Hematopoietic multipotent progenitor cell treated with erythropoietin and hydrocortisone succinate and interleukin-3 and kit ligand, for 4 days (in vitro differentiated cells): ENCODE measurements at places on chromosomes 11 and 22.
A peak's percentile ranks its signal among the peaks of the same experiment; 100 is the strongest.

GRCh38 chr11:74462631-74463030 lies 4.7 kb downstream of the KCNE3 start:
- DNase-seq, result peak; percentile 44

DNA sequence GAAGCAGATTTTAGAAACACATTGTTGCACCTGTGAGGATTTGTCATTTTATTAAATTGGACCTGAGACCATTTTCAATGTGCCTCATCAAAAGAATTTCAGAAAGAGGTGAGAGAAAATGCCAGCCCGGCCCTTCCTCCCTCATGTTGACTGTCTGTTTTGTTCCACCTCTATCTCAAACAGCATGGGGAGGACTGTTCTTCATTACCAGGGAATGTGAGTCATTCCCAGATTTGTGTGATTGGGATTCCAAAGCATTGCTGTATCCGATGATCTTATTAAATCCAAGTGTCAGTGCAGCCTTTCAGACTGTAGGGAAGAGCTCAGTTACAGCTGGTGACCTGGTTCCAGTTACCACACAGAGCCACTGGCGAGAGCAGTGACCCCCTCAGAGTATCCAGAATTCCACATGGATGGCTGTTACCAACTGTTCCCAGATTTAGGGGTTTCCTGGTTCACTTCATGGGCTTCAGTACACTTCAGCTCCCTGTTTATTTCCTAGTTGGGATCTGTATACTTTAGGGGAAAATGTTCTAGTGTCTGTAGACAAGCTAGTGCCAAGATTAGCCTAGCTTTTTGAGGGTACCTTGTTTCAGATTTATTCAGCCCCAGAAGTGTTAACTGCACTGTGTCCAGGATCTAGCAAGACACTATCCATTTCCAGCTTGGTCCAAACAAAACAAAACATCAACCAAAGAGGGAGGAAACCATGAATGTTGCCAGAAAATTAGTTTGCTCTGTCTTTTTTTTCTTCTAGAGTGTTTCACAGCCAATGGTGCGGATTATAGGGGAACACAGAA lies 20.9 kb downstream of the KREMEN1 start:
- DNase-seq, result no peak

DNA sequence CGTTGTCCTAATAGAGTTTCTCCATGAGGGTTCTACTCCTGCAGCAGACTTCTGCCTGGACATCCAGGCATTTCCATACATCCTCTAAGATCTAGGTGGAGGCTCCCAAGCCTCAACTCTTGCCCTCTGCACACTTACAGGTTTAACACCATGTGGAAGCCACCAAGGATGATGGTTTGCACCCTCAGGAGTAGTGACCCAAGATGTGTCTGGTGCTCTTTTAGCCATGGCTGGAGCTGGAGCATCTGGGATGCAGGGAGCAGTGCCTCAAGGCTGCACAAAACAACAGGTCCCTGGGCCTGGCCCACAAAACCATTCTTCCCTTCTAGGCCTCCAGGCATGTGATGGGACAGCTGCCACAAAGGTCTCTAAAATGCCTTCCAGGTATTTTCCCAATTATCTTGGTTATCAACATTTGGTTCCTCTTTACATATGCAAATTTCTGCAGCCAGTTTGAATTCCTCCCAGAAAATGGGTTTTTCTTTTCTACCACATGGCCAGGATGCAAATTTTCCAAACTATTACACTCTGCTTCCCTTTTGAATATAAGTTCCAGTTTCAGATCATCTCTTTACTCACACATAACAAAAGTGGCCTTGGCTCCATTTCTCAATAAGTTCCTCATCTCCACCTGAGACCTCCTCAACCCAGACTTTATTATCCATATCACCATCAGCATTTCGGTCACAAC lies 69.5 kb upstream of the GNAZ start:
- DNase-seq, result no peak

GRCh38 chr11:6599881-6600390 lies 3.5 kb downstream of the RRP8 start:
- no peak for DNase-seq

DNA sequence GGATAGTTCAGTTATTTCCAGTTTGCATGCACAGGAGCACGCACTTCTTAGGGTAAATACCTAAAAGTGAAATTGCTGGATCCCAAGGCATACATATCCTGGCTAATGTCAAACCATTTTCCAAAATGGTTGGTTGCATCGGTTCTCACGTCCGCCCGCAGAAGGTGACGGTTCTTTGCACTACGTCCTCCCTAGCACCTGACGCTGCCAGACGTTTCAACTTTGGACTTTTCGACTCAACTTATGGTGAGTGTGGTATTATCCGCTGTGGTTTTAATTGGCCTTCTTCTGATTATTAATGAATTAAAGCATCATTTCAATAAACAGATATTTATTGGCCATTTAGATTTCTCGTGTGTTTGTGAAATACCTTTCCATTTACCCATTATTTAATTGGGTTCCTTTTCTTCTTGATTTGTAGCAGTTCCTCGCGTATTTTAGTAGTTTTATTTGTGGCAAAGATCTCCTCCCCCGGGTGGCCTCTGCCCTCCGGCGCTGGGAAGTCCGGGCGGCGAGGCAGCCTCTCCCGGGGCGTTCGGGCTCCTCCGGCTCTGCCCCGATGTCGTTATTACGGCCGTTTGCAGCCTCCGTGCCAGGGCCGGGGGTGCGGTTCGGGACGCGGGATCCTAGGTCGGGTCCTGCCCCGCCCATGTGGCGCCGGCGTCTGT lies at the start of gene JHY:
Gene JHY (plus strand): TSS at position 571 of the 668 bp plus-strand sequence. CDS start 3,091 bp downstream, outside the sequence.
- peak; percentile 67 for DNase-seq

DNA sequence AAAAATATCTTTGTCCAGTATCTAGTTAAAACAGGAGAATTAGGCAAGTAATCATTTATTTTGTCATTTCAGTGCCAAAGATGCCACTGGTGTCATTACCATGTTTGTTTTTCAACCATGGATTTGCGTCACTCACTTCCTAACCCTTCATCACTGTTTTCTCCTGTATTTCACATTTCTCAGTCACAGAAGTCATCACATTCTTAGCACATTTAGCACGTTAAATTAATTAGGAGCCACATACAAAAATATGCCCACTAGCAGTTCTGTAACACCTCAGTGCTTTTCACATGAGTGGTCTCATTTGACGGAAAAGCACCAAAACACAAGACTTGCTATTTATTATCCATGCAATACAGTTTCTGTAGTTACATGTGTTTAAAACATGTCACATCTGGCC lies 546.0 kb downstream of the METTL15 start:
- no peak for DNase-seq

- DNase-seq, result no peak
Observed at GRCh38 chr11:26070714-26071380, 261.1 kb upstream of the ANO3 start.

DNA sequence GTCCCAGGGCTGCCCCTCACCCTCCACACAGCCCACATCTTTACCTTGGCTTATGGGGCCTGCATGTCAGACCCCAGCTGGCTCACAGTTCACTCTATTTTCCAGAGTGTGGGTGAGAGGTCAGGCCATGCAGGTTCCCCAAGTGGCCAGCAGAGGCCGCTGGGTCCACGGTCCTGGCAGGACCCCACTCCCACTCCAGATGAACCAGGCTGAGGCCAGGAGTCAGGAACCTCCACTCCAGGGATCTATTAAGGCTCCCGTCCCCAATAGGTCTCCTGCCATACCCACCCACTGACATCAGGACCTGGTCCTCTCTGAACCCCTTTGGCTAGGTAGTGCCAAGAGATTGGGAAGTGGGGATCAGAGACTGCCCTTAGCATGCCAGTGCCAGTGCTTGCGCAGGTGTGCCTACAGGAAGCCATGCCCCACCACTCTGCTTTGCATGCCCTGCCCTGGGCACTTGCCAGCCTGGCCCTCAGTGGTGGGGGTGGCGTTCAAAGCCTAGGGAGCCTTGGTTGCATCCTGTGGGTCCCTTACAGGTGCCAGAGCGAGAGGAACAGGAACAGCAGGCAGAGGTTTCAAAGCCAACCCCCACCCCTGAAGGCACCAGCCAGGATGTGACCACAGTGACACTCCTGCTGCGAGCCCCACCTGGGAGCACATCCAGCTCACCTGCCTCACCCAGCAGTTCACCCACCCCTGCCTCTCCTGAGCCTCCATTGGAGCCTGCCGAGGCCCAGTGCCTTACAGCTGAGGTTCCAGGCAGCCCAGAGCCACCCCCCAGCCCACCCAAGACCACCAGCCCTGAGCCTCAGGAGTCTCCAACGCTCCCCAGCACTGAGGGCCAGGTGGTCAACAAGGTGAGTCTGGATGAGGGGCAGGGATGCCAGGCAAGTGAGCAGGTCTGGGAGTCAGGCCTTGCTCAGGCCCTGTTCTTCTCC lies 8.3 kb downstream of the SMTN start:
- peak; percentile 64 for DNase-seq

DNA sequence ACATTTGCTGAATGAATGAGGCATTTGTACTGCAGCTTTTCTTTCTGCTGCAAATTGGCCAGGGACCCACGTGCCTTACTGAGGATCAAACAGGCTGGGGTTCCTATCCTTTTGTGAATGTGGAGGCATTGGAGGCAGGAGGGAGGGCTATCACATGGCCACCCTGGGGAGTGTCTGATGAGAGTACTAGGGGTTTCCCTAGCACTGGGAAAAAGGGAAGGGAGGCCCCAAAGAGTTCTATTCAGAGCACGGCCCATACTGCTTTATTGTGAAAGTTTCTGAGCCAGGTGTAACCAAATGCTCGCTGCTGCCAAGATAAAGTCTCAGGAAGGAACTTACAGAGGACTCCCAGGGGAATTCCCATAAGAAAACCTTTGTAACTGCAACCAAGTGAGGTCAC lies 78.4 kb upstream of the ANO1 start:
- no peak for DNase-seq

DNA sequence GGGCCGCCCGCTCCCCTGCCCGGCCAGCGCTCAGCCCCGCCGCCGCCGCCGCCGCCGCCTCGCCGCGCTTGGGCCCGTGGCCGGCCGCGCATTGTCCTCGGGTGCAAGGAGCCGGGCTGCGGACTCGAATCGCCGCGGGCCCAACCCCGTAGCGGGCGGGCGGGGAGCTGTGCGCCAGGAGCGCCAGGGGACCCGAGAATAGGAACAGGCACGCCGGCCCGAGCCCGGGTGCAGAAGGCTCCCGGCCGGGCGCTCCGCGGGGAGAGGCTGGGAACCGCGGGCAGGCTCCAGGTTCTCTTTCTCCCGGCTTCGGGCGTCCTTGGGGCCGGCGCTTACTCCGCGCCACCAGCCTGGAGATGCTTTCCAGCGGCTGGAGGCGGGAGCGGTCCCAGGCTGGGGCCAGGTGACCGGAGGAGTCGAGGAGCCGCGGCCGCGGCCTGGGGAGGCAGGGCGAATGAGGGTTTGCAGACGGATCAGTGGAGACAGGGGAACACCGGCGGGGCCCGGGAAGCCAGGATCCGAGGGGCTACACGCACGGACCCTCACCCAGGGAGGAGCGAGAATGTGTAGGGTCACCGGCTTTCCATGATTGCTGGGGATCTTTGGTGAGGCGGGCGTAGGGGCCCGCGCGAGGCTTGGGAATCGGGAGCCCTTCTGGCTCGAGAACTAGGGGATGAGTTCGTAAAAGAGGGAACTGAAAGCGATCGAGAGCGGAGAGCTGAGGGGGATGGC lies 726 bp downstream of the PKNOX2 start:
- peak; percentile 8 for DNase-seq

- DNase-seq, result no peak
Observed at GRCh38 chr11:29844701-29845379, 172.0 kb downstream of the KCNA4 start.

DNA sequence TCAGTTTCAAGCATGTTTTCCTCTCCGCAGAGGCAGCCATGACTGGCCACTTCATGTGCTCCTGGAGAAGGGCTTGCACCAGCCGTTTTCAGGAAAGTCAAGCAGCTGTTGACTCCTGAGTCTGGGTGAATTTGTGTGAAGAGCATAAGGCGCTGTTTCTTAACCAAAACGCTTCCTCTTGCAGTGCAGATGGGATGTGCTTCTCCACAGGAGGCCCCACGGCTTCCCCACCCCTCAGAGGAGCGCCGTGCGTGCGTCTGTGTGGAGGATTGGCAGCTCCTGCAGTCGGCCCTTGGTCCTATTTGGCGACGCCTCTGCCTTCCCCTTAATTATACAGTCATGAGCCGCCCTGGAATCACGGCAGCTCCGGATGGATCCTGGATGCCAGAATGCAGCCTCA lies 54.1 kb upstream of the B3GAT1 start:
- no peak for DNase-seq

DNA sequence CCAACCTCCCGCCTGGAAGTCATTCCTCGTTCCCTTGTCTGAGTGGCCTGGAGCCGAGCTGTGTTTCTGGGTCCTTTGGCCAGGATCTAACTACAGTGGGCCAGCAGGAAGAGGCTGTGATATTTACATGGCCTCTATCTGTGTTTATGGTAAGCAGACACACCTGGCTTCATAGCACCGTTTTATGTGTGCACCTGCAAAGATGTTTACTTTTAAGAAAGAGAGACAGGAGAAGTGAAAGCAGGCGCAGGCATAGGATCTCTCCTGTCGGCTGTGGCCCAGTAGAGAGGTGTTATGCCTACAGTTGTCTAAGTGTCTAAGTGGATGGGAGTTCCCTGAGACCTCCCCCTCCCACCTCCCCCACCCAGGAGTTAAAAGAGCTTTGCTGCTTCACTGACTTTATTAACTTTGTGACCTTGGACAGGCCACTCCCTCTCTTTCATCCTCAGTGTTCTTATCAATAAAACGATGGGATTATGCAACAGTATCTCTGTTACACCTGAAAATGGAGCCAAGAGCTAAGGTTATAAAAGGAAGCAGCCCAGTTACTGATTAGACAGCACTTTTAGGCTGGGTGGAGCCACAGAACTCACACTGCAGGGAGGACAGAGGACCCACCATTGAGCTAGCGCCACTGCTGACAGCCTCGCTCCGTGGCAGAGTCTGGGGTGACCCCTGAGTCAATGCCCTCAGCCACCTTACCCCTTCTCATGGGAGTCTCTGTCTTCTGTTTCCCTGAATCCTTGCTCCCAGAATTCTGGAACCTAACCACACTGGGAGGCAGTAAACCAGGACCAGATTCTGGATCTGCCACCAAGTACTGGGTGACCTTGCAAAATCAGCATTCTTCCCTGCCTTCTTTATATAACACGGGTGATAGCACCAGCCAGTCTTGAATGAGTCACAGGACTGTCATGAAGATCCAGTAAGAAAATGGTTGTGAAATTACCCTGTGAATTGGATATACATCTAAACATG lies 22.0 kb downstream of the ST14 start:
- no peak for DNase-seq

GRCh38 chr11:80517701-80518100 lies 1076.9 kb upstream of the TENM4 start:
- no peak for DNase-seq

DNA sequence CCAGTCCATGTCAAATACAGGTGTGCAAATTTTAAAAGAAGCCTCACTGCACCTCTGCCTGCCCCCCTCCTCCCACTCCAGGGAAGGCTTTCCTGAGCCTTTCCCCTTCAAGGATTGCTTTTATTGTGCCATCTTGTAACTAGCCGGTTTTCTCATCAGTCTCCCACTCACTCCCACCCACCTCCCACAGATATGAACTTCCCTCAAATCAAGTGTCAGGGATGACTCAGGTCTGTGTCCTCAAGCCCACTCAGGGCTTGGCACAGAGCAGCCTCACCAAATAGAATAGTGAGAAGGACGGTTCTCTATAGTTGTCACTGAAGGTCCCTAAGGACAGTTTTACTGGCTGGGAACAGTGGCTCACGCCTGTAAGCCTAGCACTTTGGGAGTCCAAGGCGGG lies 43.0 kb downstream of the THAP12 start:
- no peak for DNase-seq
